Placental pericyte (primary cell): ENCODE measurements at places on chromosomes 6 and 20. TPM values are rescaled to one million over a fixed set of nuclear protein-coding genes. Genes with fewer than 3 reads are reported as not detected.

The NUDT3 gene
- 14.2 and 24.1 TPM in 2 replicates for total RNA-seq

The BMP6 gene
- 1.4 and 4.6 TPM in 2 replicates for total RNA-seq

The NKX2-4 gene
- not detected in 2 replicates for total RNA-seq

The HRH3 gene
- total RNA-seq = not detected in 2 replicates

The SEL1L2 gene
- total RNA-seq = not detected in 2 replicates

The SLC17A1 gene
- not detected in 2 replicates for total RNA-seq

The TFAP2A gene
- 0.22 and 2.6 TPM in 2 replicates for total RNA-seq

The BTN1A1 gene
- not detected in 2 replicates for total RNA-seq

The TEAD3 gene
- 18.2 and 26.9 TPM in 2 replicates for total RNA-seq

The CDKAL1 gene
- total RNA-seq = 14.4 and 30.5 TPM in 2 replicates

The GJA1 gene
- 273 and 957 TPM in 2 replicates for total RNA-seq

The KCNB1 gene
- total RNA-seq = under 0.01 TPM in 1 of 2 replicates, not detected in the other

The SLC13A3 gene
- total RNA-seq = 1.3 and 4.6 TPM in 2 replicates

The COL9A3 gene
- 0.43 TPM in 1 of 2 replicates, not detected in the other for total RNA-seq

The SNAP91 gene
- under 0.01 TPM in 1 of 2 replicates, not detected in the other for total RNA-seq

The TTLL9 gene
- 0.14 TPM in 1 of 2 replicates, not detected in the other for total RNA-seq

The FAM120B gene
- 13.8 and 21.6 TPM in 2 replicates for total RNA-seq

The CYP39A1 gene
- 0.22 and 6.3 TPM in 2 replicates for total RNA-seq

The TCF21 gene
- 1.7 and 10.3 TPM in 2 replicates for total RNA-seq

The DHX35 gene
- 8.5 and 12.6 TPM in 2 replicates for total RNA-seq

The INSM1 gene
- not detected in 2 replicates for total RNA-seq

The NNAT gene
- total RNA-seq = 0.22 and 0.43 TPM in 2 replicates

The PHACTR3 gene
- under 0.01 TPM in 1 of 2 replicates, not detected in the other for total RNA-seq

The MAS1 gene
- not detected in 2 replicates for total RNA-seq

The MRAP2 gene
- total RNA-seq = not detected in 2 replicates

The OXT gene
- total RNA-seq = not detected in 2 replicates

The POM121L2 gene
- not detected in 2 replicates for total RNA-seq

The ZBTB2 gene
- total RNA-seq = 12.9 and 16.2 TPM in 2 replicates

The PTCHD4 gene
- 0.88 and 2.6 TPM in 2 replicates for total RNA-seq

The ZNF337 gene
- 9.7 and 10.7 TPM in 2 replicates for total RNA-seq

The PAK5 gene
- total RNA-seq = not detected in 2 replicates

The RTEL1 gene
- total RNA-seq = 24.5 and 29.5 TPM in 2 replicates

The SDC4 gene
- total RNA-seq = 212 and 227 TPM in 2 replicates

The OR2J3 gene
- total RNA-seq = not detected in 2 replicates

The KCNK16 gene
- total RNA-seq = not detected in 2 replicates

The GPANK1 gene
- total RNA-seq = 20.0 and 22.8 TPM in 2 replicates

The DHX16 gene
- total RNA-seq = 36.5 and 48.4 TPM in 2 replicates

The PRR18 gene
- total RNA-seq = not detected in 2 replicates

The EFCAB8 gene
- under 0.01 and 0.14 TPM in 2 replicates for total RNA-seq

The SIM1 gene
- not detected in 2 replicates for total RNA-seq

The GSTA3 gene
- total RNA-seq = not detected in 2 replicates

The ADAT2 gene
- 1.5 and 5.7 TPM in 2 replicates for total RNA-seq

The CEP43 gene
- total RNA-seq = 17.9 and 32.1 TPM in 2 replicates

The ECT2L gene
- total RNA-seq = not detected in 2 replicates

The BMP5 gene
- total RNA-seq = not detected in 2 replicates

The ALDH5A1 gene
- 0.22 and 0.29 TPM in 2 replicates for total RNA-seq

The HLA-DQB1 gene
- total RNA-seq = 0.43 TPM in 1 of 2 replicates, not detected in the other

The RAET1L gene
- total RNA-seq = not detected in 2 replicates

The APOBEC2 gene
- total RNA-seq = not detected in 2 replicates

The MCCD1 gene
- not detected in 2 replicates for total RNA-seq
